ENCODE measurements at places on chromosomes 2 and 18. TPM values are rescaled to one million over a fixed set of nuclear protein-coding genes. Genes with fewer than 3 reads are reported as not detected.

GRCh38 chr18:32048507-32049091 lies 30.0 kb downstream of the RNF125 start:
- peak overlapping the region; percentile 41 for H3K27ac ChIP-seq
- H3K36me3 ChIP-seq: no peaks in the 10 kb centered on the region

GRCh38 chr2:205280596-205281236 lies 401.6 kb upstream of the NRP2 start:
- H3K36me3 ChIP-seq: no peaks in the 10 kb centered on the region
- H3K27me3 ChIP-seq: no peaks in the 10 kb centered on the region
- H3K4me3 ChIP-seq: no peak overlapping the region
- no peak overlapping the region for H3K27ac ChIP-seq
- DNase-seq: no peak
- no peaks in the 10 kb centered on the region for H3K4me1 ChIP-seq

DNA sequence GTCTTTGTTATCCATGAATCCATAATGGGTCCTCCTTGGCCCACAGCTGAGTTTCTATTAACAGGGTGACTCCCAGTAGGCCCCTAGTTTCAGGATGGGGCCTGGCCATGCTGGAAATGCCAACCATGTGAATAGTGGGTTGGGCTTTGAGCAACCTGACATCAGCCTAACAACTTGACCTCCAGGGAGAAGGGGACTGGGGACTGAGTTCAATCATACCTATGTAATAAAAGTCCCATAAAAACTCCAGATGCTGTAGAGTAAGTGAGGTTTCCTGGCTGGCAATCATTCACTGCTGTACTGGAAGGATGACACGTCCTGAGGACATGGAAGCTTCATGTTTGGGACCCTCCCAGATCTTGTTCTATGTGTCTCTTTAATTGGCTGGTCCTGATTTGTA lies 7.9 kb downstream of the REV1 start:
- peaks cover 67% of the 10 kb centered on the region for H3K4me1 ChIP-seq
- no peaks in the 10 kb centered on the region for H3K36me3 ChIP-seq
- no peak overlapping the region for H3K4me3 ChIP-seq
- H3K27me3 ChIP-seq: no peaks in the 10 kb centered on the region
- no peak for DNase-seq

DNA sequence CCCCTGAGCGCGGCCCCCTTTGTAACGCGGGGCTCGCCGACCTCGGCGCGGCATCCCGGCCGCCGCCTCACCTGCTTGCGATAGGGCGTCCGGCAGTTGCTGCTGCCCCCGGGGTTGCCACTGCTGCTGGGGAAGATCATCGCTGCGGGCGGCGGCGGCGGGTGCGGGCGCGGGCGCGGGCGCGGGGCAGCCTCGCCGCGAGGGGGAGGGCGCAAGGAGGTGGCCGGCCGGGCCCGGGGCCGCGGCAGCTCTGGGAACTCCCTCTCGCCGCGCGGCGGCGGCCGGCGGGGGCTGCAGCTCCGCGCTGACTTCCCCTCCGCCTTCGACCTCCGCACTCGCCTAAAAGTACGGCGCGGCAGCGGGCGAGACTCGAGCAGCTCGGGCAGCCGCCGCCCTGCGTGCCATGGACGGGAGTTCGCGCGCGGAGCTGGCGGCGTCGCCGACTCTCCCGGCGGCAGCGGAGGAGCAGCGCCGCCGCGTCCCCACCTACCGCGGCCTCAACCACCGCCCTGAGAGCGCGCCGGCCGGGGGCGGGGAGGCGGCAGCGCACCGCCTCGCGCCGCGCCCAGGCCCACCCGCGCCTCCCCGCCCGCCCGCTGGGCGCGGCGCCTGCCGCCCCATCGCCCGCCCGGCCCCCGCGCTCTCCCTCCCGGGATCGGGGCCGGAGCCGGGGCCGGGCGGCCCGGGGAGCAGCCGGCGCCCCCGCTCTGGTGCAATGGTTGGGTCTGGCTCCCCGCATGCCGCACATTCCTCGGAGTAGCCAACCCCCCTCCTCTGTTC lies 86.0 kb downstream of the RBMS1 start:
- H3K27ac ChIP-seq: peak overlapping the region; percentile 88
- no peaks in the 10 kb centered on the region for H3K27me3 ChIP-seq
- H3K4me3 ChIP-seq: peak overlapping the region; percentile 94
- H3K36me3 ChIP-seq: no peaks in the 10 kb centered on the region
- peak; percentile 70 for DNase-seq

DNA sequence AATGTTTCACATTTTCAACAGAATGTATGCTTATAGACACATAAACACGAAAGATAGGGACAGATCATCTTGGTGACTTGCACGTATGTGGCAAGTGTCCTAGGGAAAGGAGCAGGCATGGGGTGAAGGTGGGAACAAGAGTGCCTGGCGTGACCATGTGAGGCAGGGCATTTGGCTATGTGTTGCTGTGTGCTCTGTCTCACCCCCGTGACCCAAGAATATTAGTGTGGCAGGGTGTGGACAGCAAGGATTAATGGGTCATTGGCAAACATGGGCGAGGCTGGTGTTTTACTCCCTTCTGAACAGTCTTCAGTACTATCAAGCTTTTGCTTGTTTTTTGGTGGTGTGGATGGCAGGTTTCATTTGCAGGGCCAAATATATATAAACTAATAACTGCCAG lies 1.3 kb upstream of the VWA3B start:
- DNase-seq: no peak
- peaks cover 16% of the 10 kb centered on the region for H3K4me1 ChIP-seq
- no peak overlapping the region for H3K4me3 ChIP-seq

The FHL2 gene
- polyA plus RNA-seq: 24.7 TPM

Measured in psoas muscle (tissue), 8 donors.